ENCODE measurements at places on chromosomes 5 and 9. TPM values are rescaled to one million over a fixed set of nuclear protein-coding genes. Genes with fewer than 3 reads are reported as not detected.

DNA sequence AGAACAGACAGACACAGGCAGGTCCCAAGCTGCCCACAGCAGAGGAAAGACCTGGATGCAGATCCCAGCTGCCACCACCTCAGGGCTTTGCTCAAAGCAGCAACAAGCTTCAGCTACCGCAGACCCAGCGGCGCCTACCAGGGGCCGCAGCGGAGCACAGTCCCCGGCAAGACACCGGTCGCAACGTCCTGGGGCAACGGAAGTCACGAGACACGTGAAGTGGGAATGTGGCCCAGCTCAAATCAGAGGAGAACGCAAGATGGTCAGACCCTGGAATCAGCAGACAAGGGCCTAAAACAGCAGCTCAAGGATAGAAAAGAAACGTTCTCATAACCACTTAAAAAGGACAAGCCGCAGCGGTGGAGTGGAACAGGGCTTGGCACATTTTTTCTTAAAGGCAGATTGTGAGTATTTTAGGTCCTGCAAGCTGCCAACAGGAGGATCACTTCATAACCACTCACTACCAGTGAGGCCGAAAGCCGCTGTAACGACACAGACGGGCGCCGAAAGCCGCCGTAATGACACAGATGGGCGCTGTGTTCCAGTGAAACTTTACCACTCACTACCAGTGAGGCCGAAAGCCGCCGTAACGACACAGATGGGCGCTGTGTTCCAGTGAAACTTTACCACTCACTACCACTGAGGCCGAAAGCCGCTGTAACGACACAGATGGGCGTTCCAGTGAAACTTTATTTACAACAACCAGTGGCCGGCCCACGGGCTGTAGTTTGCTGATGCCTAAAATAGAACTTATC is 21.7 kb downstream of the SLC9A3 start:
- DNase-seq, result no peak

DNA sequence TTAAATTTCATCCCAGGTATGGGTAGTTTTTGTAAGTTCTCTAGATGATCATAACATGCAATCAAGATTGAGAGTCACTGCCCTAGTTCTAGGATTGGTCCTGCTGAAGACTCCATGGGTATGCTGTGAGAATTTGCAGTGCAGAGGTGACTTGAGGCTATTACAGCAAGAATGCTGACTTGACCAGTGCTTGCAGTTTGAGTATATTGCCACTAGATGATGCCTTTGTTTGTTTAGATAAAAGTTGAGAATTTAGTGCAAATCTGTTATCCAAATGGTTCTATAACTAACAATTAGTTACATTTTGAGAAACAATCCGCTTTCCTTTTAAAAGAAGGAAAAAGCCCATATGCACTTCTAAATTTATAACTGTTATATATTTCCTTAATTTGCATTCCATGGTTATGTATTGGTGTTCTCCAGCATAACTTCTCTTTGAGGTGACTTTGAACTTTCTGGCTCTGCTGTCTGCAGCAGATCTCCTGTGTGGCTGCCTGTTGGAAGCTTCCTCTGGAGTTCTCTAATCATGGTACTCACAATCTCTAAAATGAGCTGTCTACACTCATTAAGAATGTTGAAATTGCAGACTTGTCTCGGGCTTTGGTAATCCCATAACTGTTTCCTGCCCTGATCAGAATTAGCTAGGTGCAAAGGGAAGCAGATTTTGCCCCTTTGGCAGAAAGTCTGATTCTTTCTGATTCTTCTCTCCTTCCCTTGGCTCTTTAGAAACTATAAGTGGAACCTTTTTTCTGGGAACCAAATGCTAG is 24.9 kb downstream of the MELK start:
- peak; percentile 38 for DNase-seq

- DNase-seq, result no peak
Observed at GRCh38 chr5:172802567-172803176, 31.4 kb upstream of the ERGIC1 start.

Gene AFF4
- 44.7 TPM for total RNA-seq

- peak; percentile 37 for DNase-seq
Observed at GRCh38 chr9:115694014-115694413, 459.6 kb upstream of the PAPPA start.

- DNase-seq, result no peak
Observed at GRCh38 chr5:131226899-131227298, 37.0 kb upstream of the CDC42SE2 start.

DNA sequence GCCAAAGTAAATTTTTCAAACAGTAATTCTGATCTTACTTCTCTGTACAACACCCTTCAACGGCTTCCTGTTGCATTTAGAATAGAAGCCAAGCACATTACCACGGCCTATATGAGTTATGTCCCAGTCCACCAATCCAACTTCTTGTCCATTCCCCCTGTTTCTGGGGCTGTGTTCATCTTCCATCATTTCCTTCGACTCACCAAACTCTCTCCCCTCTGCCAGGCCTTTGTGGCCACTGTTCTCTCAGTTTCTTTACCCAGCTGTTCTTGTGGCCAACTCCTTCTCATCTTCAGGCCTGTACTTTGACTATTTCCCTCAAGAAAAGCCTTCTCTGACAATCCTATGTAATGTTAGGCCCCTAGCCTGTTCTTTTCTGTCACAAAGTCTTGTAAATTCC is 259.4 kb upstream of the EFNA5 start:
- no peak for DNase-seq

- DNase-seq, result no peak
Observed at GRCh38 chr9:126393876-126394275, 67.2 kb downstream of the MVB12B start.

GRCh38 chr5:19928562-19929421 is 59.2 kb downstream of the CDH18 start:
- DNase-seq, result peak; percentile 42

Gene LHX3
- 0.07 TPM for total RNA-seq

- no peak for DNase-seq
Observed at GRCh38 chr9:122318284-122318683, 52.5 kb upstream of the PTGS1 start.

- no peak for DNase-seq
Observed at GRCh38 chr5:122093415-122094180, 15.5 kb upstream of the LOX start.

DNA sequence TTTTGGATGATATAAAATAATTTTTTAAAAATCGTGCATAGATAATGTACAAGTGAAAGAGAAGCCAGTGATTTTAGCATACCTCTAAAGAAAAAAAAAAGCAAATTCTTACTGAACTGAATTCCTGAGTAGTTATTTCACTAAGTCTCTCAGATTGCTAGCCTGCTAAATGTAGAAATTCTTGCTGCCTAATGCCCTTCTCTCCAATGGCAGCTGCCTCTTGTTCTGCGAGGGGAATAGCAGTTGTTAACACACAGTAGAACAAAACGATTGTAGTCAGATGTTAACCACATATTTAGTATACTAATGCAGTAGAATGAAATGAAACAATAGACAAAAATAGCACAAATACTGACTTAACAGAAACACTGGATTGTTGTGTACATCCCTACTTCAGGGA is 26.8 kb downstream of the SMAD5 start:
- DNase-seq, result no peak

Data from NCI-H460 (cell line).